ENCODE measurements at places on chromosomes 7 and 10.

DNA sequence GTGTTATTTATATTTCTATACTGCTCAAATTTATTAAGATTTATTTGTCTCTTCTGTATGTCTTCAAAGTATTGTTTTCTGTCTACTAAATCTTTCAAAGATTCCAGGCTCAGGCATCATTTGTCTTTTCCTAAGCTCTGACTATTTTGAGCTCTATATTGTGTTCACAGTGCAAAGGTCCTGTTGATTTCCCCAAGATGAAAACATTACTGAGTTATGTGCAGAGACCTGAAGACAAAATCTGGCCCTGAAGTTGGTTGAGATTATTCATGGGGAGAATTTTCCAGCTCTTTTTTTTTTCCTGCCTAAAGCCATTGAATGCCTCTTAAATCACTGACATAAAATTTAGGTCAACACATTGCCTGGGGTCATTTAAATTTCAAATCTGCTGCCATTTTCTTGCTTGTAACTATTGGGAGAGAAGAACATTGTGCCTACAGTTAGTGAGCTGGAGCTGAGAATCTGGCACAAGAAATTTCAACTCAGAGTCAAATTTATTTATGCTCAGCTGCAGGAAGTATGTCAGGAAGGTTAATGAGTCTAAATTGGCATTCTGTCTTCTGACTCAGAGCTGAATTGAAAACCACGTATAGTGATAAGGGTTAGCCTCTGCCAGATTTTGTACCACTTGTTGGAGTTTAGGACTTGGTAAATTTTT, 31.6 kb downstream of the CSTF2T start:
- DNase-seq = no peak

- no peak for DNase-seq
These were observed 97.1 kb downstream of the VOPP1 start for GRCh38 chr7:55474944-55475854.

DNA sequence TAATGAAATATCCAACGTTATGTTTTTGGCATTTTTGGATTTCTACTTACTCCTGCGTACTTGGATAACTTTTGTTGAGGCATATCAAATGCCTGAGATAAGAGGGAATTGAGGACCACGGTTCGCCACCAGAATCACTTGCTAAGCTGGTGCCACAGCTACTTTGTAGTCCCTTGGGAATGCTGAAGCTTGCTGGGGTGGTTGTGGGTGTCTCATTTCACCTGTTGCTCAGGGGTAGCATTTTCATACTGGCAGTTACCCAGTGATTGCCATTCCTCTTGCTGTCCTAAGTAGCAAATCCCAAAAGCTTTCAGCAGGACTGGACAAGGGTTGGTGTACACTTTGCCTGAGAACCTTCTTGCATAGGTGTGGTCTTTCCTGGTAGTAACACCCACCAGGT, 75.2 kb downstream of the CREB5 start:
- DNase-seq = no peak

DNA sequence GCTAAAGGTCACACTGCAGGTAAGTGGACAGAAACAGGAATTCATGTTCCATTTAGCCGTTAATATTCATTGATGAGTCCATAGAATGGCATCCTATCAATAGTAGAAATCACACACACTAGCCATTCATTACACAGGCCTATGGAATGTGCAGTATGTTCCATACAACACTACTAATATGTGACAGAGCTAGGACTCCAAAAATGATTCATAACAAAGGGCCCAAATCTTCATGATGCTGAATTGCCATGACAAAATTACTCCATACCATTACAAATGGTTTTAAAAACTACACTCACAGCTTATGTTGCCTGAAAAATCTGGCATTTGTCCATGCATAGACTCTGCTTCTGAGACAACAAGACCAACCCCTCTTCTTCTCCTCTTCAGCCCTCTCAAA, 549.1 kb downstream of the XPNPEP1 start:
- no peak for DNase-seq

GRCh38 chr10:127836966-127837365, 55.8 kb downstream of the CLRN3 start:
- no peak for DNase-seq

GRCh38 chr7:77771901-77772300, 26.3 kb downstream of the TMEM60 start:
- no peak for DNase-seq

DNA sequence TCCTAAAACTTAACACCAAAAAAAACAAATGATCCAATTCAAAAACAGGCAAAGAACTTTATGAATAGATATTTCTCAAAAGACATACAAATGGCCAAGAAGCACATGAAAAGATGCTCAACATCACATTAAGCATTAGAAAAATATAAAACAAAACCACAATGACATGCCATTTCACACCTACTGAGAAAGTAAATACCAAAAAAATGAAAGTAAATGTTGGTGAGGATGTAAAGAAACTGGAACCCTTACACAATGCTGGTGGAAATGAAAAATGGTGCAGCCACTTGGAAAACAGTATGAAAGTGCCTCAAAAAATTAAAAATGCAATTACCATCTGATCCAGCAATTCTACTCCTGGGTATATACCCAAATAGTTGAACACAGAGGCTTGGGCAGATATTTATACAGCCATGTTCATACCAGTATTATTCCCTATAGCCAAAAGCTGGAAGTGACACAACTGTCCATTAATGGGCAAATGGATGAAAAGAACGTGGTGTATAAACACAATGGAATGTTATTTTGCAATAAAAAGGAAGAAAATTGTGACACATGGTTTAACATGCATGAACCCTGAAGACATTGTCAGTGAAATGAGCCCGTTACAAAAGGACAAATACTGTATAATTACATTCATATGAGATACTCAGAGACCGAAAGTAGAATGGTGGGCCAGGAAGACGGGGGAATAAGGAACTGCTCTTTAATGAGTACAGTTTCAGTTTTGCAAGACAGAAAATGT, 89.0 kb downstream of the JMJD1C start:
- DNase-seq = no peak

GRCh38 chr10:14570800-14571199, 203.9 kb downstream of the FAM107B start:
- DNase-seq = no peak

- no peak for DNase-seq
These were observed 24.6 kb upstream of the NFE2L3 start for GRCh38 chr7:26127411-26127810.

DNA sequence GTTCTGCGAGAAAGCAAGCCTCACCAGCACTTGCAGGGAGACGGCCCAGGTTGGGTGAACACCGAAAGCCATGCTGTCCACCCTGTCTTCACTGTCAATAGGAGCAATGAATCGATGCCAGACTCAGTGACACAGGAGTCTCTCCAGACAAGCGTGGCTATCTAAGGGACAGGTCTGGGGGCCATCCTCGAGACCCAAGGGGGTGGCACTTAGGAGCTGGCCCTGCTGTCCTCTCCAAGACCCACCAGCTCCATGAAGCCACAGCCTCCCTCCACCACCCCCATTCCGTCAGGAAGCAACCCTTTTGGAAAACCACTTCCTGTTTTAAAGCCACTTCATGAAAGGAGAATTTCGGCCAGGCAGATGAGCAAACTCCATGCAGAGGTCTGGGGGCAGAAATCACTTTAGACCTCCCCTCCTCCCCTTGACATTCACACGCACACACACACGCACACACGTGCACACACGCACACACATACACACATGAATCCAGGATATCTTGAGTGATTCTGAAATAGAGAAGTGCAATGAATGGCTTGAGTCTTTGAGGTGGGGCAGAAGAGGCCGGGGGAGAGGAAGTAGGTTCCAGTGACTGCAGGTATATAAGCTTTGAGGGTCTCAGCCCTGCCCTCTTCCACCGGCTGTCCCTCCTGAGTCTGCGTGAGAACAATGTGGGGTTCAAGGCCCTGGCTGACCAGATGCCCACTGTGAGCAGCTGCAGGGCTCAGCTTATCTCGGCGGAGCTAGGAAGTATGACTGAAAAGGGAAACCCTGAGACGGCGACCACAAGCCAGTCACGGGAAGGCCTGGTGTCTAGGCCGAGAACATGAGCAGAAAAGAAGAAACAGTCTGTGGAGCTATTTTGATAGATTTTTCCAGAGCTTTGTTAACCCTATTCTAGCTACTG, 25.0 kb downstream of the RGS10 start:
- DNase-seq = no peak

GRCh38 chr7:145729691-145730090, 386.9 kb upstream of the CNTNAP2 start:
- DNase-seq = no peak

- DNase-seq = no peak
These were observed 165.7 kb downstream of the ELMO1 start for GRCh38 chr7:37282927-37283326.

DNA sequence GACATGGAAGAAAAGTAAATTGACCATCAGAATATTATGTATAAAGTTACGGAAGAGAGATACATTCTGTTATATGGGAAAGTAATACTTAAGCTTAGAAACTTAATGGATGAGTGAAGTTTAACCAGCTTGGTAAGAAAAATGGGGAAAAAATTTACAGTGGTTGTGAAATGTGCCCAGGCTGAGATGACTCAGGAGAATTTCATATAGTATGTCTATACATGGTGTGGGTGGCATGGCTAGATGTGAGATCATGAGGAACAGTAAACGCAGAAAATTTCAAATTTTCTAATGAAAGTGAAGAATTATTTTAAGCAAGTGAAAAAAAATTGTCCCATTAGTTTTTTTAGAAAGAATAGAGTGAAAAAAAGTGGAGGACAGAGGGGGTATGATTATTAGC, 552.5 kb upstream of the SORCS1 start:
- no peak for DNase-seq

DNA sequence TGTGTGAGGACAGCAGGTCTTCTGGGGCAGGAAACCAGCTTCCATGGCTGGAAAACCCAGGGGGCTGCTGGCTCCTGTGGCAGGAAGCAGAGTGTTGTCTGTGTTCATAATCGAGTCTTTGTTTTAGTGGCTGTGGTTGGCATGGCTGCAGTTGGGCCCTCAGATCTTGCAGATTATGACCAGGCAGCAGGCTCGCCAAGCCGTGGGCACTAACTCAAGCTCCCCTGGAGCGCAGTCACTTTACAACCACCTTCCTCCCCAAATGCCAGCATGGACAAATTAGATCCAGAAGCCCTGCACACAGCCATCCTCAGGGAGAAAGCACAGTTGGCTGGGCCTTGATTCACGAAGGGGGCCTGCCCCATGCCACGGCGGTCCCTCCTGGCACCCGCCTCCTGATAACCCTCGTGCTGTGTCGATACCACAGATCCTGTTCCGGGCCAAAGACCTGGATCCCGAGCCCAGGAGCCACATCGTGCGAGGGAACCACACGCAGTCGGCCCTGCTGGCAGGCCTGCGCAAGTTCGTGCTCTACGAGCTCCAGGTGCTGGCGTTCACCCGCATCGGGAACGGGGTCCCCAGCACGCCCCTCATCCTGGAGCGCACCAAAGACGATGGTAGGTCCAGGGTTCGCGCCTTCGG, 552.5 kb upstream of the FOXK1 start:
- peak; percentile 38 for DNase-seq

GRCh38 chr7:150464962-150465361, 14.5 kb downstream of the GIMAP8 start:
- DNase-seq = no peak

DNA sequence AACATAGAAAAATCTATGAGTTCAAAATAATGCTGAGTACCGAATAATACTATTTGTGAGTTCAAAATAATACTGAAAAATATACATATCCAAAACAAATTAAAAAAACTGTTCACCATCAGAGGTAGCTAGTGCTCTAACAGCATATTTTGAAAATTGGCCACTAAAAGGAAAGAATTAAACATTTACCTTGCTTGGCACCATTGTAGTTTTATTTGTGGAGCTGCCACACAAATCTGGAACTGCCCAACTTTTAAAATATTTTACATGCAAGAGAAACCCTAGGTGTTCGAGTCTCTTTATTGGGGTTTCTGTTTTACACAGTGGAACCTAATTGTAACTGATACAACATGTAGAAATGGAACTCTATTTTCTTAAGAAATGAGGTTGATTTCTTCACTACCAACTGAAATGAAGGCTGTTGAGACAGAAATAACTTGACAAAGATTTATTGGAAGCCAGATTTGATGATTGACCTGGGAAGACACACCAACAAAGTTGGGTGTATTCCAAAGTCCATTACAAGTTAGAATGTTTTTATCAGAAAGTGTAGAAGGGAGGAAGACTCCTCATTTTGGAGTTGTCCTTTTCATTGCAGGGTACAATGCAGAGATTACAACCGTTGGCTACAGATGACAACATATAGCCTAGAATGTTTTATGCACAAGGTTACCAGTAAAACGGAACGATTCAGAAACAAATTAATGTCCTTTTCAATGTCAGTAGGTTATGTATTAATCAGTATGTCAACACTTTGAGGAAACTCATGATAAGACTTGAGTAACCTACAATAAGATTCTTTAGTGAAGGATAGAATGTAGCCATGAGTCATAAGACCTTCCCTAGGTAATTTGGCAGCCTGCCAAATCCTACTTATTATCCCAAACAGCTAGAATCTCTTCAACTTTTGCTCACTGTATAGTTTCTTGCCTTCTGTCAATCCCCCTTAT, 73.8 kb upstream of the PAPSS2 start:
- DNase-seq = no peak

- no peak for DNase-seq
These were observed 5.2 kb upstream of the IGF2BP3 start for GRCh38 chr7:23475576-23475839.

- no peak for DNase-seq
These were observed 48.8 kb upstream of the COL1A2 start for GRCh38 chr7:94345907-94346306.

DNA sequence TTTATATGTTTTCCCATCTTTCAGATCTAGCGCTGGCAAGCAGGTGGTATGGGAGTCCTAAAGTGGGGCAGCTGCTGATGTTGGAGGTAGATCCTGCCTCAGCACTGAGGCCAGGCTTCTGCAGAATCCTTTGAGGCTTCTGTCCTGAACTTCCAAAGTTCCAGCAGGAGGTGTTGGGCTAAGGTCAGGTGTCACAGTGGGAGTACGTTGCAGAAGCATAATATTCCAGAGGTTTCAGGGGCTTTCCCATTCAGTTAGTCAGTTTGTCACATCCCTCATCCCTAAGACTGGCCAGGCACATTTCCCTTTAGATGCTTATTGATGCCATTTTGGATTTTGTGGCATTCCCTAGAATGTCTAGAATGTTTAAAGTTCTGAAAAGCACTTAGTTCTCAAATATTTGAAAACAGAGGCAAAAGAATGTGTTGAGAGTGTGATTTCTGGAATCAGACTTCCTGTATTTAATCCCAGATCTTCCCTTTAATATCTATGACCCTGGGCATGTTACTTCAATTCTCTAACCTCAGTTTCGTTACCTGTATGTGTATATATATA, 319.1 kb upstream of the PHYHIPL start:
- DNase-seq = no peak

GRCh38 chr10:3977761-3978160, 192.8 kb upstream of the KLF6 start:
- DNase-seq = no peak

DNA sequence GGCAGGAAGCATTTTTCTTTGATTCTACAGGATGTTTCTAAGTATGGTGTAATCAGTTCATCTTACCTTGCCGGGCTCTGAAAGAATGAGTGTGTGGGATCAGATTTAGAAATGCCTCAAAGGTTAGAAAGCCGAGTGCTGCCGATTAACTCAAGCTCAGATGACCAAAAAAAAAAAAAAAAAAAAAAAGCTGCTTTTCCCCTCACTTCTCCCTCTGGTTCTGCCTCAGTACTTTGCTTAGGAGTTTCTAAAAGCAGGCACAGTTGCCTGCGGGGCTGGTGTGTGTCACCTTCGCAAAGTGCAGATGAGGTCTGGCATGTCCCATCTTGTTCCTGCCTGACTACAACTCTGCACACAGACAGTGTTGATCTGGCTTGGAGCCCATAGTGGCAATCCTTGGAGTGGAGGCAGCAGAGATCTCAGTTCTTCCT, 47.0 kb downstream of the KIAA1217 start:
- DNase-seq = peak; percentile 90
